Activated effector memory CD4-positive, alpha-beta T cell treated with Interleukin-2 at 50 U/mL for 16 hours (primary cell): ENCODE measurements at places on chromosomes 4 and X.

DNA sequence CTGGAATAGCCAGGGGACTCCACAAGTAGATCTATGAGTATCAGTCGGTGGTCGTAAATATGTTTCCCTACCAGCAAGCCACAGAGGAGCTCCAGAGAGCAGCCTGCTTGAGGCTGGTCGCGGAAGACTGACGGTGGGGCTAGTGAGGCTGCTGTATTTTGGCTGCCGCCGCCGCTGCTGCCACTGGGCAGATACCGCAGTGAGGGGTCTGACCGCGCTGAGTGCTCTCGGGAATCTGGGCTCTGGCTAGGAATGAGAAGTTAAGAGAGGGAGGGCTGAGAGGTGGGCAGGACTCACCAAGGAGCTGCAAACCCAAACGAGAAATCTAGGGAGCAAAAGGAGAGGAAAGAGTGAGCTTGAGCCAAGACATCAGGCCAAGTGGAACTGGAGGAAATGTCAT lies at the start of gene EXOC1L:
TSS of gene EXOC1L (plus strand) at position 157 of the 400 bp plus-strand sequence. CDS start at position 394, 237 bp downstream.
- no peak for DNase-seq

DNA sequence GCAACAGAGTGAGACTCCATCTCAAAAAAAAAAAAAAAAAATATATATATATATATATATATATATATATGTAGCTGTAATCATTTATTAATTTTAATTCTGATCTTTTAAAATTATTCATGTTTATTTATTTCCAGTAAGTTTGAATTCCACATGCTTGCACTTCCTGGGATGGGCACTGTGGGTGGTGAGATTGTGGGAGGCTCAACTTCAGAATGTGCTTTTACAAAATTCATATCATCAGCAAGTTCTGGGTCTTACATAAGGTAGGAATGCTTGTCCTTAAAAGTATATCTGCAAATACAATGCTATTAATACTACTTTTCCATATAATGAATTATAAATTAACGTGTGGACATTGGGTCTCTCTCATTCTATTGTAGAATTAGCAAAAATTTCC lies 156.5 kb downstream of the EMCN start:
- DNase-seq: no peak

GRCh38 chr4:114366368-114366767 lies 232.2 kb upstream of the UGT8 start:
- no peak for DNase-seq

DNA sequence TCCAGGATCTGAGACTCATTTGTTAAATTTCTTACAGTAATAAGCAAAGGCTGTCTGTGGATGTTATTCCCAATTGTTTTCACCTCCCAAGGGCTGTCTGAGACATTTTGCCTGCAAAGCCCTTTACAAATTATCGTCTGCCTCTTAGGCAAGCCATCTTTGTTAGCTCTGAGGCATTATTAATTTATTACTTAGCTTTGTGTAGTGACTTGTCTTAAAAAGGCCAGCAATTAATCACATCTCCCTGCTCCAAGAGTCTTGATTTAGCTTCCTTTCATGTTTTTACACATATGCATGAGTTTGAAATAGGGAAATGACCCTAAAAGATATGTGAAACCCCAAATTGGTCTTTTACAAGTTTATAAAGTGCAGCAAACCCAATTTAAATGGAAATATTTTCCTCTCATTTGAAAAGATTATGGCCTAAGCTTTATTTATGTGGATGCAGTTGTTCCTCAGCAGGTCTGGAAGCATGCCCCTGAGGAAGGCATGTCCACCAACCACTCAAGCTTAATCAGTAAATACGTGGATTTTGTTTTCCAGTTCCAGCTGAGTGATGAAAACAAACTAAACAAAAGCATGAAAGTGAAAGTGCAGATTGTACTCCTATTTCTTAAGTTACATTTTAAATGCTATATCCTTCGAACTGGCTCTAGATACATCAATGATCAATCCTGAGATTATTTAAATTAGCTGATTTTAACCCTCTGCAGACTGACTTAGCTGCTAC lies 173.6 kb upstream of the LNX1 start:
- DNase-seq: no peak

DNA sequence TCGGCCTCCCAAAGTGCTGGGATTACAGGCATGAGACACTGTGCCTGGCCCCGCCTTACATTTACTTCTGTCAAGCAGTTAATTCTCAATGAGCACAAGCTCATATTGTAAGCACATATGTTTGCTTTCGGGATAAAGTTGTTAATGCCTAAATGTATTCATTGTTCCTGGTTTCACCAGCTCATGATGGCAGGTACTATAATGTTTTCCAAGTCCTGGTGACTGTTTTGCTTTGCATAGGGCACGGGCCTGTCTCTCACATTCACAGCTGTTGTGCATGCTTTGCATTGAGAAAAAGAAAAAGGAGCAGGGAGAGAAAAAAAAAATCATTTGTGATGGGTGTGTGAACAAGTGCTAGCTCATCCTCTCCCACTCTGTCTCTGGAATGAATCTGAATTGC lies 661.2 kb upstream of the TENM3 start:
- DNase-seq: no peak

DNA sequence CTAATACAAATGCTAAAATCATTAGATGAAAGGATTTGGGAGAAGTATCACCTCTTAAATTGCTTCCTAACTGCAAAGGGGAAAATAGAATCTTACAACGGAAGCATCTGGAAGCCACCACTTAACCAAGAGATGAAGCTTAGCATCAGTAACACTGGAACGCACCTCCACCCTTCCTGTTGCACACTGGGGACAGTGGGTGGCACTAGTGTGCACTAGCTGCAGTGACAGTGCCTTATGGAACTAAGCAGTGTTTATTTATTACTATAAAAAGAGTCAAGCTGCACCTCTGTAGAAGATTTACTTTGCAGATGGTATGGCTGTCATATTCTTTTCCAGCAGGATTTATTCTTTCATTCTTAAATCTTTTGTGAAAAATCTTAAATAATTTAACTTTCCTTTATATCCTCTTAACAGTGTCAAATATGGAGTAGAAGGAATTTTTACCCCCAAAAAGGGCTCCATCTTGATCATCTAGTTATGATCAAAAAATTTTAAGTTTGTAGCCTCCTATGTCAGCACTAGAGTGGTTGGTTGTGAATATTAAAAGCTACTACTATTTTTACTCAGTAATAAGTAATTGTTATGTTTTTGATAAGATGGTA lies 76.7 kb downstream of the SCD5 start:
- no peak for DNase-seq

- DNase-seq: no peak
These were observed 1.7 kb downstream of the IL13RA1 start for GRCh38 chrX:118729042-118729652.

- DNase-seq: no peak
These were observed 378.0 kb downstream of the AFF2 start for GRCh38 chrX:148878371-148878770.

DNA sequence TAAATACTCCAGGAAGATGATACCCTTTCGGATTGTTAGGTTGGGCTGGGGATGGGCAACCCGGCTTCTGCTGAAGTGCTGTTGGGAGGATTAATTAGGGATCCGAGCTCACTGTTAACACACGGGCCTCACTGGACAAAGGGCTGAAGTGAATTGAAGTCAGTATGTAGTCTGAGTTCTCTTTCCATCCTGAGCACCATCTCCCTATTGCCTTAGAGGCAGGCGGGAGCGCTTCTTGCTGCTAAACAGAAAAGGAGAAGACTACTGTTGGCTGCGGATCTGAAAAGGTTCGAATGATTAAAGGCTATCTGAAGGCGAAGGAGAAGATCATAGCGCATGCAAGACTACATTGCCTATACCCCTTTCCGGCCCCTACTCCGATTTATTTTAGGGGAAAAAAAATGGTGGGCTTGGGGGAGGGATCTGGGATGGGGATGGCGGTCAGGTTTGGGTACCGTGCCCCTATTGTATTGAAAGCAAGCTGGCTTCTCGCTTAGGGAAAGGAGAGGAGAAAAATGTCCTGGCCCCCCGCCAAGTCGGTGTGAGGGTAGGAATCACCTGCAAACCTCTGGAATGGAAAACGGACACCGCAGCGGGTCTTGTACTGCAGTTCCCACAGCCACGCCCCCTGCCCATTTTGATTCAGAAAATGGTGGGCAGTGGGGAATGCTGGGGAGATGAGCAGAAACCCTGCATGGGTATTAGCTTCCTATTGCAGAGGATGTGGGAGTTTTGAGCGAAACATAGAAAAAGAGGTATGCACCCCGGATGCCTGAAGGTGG lies 22.3 kb downstream of the MORF4L2 start:
- no peak for DNase-seq

GRCh38 chrX:153723351-153724251 lies 586 bp downstream of the BCAP31 start:
- DNase-seq: no peak
